ENCODE measurements at places on chromosomes 12 and 14.

GRCh38 chr12:43333644-43334043 lies 218.4 kb downstream of the ADAMTS20 start:
- DNase-seq = no peak

GRCh38 chr12:54164387-54165145 lies 24.2 kb downstream of the SMUG1 start:
- no peak for DNase-seq

- DNase-seq = no peak
Observed at GRCh38 chr12:102966200-102966863, 8.9 kb downstream of the ASCL1 start.

- DNase-seq = no peak
Observed at GRCh38 chr12:58588770-58589169, 331.5 kb downstream of the LRIG3 start.

DNA sequence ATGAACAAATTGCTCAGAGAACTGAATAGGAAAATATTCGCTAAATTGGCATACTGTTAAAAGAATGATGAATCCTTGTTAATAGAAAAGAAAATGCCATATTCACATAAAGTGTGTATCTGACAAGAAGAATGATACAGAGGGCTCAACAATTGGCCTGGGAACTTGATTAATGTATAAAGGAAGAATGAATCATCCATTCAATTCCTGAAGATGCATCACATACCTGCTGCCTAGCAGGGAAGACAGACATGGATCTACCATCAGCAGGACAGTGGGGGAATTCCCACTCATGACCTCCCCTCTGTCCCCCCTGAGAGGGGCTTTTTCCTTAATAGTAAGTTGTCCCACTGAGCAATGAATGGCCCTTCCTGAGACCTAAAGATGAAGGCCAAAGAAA lies 13.5 kb downstream of the PTPN21 start:
- no peak for DNase-seq

- no peak for DNase-seq
Observed at GRCh38 chr12:32124637-32125036, 18.0 kb downstream of the BICD1 start.

GRCh38 chr12:26334621-26335124 lies 139.3 kb downstream of the SSPN start:
- DNase-seq = no peak

DNA sequence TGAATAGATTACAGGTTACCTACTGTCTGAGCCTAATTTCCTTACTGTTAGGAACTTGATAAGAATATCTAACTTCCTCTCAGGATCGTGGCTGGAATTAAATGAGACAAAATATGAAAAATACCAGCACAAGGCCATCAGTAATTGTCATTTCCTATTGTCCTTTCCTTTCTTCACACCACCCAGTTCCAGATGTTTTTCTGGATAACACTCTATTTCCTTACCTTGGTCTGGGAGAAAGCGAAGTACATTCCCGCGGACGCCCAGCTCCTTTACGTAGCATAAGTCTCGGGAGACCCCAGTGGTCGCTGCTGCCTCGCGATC lies 376 bp downstream of the GDF3 start:
- no peak for DNase-seq

GRCh38 chr12:128991716-128992115 lies 138.4 kb downstream of the GLT1D1 start:
- DNase-seq = no peak

GRCh38 chr14:67952786-67953185 lies 133.2 kb downstream of the RAD51B start:
- DNase-seq = no peak

DNA sequence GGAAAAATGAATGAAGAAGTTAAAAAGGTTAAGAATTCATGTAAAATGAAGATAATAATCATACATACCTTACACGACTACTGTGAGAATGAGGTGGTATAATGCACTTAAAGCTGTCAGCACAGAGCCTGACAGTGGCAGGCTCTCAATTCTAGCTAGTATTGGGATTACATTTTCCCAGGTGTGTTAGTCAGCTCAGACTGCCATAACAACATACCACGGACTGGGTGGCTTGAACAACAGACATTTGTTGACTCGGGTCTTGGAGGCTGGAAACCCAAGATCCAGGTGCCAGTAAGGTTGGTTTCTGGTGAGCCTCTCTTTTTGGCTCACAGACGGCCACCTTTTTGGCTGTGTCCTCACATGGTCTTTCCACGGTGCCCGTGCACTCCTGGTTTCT lies 167.8 kb downstream of the CHST11 start:
- DNase-seq = no peak

GRCh38 chr14:22657861-22658260 lies 13.7 kb upstream of the OR6J1 start:
- DNase-seq = no peak

DNA sequence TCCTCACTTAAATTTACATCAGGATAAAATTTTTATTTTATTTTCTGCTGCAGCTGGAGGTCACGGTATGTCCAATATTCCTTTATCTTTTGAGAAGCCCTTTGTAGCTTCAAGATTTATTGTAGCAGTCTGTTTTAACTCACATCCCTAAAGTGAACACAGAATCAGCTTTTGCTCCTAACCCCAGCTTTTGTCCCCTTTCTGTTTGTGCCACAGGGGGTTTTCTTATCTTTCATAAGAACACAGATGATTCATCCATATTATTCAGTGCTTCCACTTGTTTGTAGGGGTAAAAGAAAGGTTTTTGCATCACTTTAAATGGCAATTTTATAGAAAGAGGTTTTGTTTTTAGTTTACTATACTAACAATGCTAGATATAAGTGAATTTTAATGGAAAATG lies 21.8 kb upstream of the PIK3C2G start:
- no peak for DNase-seq
